ENCODE measurements at places on chromosomes 5 and 9.

GRCh38 chr9:106653213-106653612 lies 209.8 kb upstream of the ZNF462 start:
- DNase-seq: no peak

DNA sequence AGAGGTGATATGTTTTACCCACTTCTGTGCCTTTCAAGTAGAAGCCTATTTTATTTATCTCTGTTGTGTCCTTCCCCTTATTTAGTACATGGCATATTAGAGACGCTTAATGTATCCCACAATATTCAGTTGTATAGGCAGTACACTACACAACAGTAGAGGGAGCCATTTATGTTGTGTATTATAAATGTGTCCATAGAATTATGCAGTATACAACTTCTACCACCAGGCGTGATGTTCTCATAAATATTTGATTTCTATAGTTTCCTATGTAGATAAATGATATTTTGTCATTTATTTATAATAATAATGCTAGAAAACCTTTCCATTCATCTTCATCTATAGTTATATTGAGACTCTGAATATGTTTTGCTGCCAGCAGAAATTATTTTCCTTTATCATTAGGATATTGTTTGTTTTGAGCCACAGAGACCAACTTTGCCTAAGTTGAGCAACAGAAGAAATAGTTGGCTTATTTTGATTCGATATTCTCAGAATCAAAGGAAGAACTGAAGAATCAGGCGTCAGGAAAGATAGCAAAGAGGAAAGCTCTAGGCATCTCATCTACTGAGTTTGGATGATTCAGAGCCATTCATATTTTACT lies 81.7 kb downstream of the ADAMTS19 start:
- no peak for DNase-seq

DNA sequence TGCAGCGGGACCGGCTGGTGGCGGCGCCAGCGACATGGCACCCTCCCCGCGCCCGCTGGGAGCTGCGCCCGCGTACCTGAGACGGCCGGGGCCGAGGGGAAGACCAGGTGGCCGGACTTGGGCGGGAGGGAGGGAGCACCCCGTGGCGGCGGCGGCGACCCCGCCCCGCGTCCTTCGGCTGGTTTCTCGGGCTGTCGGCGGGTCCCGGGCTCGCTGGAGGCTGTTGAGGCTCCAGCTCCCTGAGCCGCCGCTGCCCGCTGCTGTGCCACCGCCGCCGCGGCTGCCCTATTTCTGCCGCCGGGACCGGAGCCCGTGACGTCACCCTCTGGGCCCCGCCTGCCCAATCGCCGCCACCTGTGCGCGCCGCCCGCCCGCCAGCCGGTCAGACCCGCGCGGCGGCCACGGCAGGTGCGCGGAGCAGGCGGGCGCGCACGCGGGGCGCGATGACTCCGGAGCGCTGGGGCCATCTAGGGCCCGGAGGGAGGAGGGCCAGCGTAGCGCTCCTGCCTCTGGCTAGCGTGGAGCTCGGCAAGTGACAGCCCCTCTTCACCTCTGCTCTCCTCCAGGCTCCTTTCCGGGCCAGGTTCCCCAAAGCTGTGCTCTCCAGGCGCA lies at the start of gene FSTL4:
Gene FSTL4 (minus strand): TSS at position 293 of the 612 bp plus-strand sequence.
- DNase-seq: no peak

DNA sequence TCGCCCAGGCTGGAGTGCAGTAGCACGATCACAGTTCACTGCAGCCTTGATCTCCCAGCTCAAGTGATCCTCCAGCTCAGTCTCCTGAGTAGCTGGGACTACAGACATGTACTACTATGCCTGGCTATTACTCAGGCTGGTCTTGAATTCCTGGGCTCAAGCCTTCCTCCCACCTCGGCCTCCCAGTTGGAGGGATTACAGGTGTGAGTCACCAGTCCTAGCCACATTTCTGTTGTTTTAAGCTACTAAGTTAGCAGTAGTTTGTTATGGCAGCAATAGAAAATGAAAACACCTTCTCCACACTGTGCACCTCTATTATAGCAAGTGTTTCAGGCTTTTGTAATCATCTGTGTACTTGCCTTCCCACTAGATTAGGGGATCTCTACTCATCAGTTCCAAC lies 588.9 kb upstream of the TLE4 start:
- DNase-seq: no peak

GRCh38 chr5:124952079-124952478 lies 205.6 kb upstream of the ZNF608 start:
- no peak for DNase-seq

DNA sequence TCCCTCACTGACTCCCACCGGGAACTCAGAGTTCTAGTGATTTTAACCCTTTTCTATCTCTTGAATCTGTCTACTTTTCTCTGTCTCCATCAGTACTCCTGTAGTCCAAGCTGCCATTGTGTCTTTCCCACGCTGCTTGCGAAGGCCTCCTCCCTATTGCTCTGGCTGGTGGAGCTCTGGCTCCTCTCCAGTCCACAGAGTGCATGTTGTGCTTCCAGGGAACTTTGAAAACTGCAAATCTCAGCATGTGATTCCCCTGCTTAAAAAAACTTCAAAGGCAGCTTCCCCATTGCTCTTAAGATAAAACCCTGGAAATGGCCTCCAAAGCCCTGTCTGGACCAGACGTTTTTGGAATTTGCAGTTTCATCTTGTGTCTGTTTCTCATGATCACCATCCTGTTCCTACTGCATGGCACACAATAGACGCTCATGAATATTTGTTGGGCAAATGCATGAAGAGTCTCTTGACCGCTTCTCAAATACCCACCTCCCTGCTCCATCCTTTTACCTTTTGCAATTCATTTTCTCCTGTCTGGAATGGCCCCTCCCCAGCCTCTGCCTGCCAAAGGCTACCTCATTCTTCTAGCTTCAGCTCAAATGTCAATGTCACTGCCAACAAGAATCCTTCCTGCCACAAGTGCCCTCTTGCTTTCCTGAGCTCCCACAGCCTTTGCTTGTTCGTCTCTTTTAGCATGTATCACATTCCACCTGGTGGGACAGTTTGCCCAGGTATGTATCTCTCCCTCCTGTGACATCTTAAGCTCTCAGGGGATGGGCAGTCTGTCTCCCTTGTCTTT lies 293.2 kb downstream of the ARHGAP26 start:
- no peak for DNase-seq

- no peak for DNase-seq
These were observed 14.6 kb downstream of the NDUFA8 start for GRCh38 chr9:122144836-122145591.

GRCh38 chr5:145161391-145161790 lies 673.8 kb downstream of the PRELID2 start:
- no peak for DNase-seq

- no peak for DNase-seq
These were observed 478.6 kb downstream of the CCDC171 start for GRCh38 chr9:16031486-16031885.

GRCh38 chr5:132102101-132102701 lies 28.6 kb downstream of the CSF2 start:
- no peak for DNase-seq

GRCh38 chr5:15621094-15621493 lies 121.1 kb downstream of the FBXL7 start:
- no peak for DNase-seq

- DNase-seq: no peak
These were observed 83.7 kb upstream of the SLC1A3 start for GRCh38 chr5:36522746-36523065.

GRCh38 chr5:78592735-78593386 lies 55.7 kb downstream of the LHFPL2 start:
- DNase-seq: no peak

- no peak for DNase-seq
These were observed 288.2 kb upstream of the MAP3K1 start for GRCh38 chr5:56527174-56527573.

DNA sequence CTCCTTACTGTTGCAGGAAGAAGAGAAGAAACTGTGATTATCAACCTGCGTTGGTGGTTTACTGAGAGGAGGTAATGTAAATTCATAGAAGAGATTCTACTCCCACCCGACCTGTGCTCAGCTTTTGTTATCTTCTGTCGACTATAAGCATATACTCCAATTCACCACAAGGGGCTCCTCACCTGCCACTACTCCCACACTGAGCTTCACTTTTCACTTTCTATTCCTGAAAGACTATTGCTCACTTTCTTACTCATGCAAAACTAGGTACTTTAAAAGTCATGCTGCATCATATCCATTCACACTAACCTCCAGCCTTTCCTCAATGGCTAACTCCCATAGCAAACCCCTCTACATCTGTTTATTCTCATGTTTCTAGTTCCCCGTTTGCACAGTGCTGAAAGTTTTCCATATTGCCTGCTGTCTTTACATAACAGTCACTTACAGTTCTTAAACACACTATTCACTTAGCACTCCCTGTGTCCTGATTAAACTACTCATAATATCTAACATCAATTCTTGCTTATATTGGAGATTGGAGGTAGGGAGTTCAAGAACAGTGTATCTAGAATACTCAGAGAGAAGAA lies 1062.6 kb downstream of the NR2F1-AS1 start:
- no peak for DNase-seq

DNA sequence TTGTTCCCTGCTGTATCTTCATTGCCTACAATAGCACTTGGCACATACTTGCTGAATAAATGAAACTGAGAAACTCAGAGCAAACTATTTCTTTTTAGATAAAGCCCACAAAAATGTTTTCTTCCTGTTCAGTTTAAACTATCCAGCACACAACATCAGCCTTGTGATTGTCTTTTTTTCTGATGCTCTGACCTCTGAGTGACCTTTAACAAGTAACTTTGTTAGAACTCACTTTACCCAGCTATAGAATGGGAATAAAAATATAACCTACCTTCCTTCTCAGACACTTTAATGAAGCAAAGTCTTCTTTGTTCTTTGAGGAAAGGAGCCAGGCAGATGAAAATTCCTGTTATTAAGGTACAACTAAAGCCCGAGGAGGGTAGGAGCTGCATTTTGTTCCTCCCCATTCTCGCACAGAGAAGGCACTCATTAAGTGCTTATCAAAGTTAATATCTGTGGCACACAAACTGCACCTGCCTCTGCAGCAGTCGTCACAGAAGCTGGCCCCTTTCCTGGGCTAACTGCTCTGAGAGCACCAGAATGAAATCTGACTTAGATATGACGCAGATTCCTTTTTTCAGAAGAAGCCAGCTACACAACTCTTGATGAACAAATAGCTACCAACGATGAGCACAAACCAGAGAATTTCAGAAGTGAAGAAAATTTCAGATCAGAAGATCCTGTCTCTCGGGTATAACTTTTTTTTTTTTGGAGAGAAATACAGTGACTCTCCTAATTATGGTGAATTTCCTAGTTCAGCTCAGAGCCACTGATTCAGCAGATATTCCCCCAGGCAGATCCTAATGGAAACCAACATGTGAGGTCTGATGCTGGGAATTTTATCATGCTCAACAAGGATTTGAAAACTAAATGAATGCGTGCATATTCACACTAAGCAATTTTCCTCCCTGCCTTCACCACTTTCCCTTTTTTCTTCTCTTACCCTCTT lies 31.0 kb upstream of the NR3C1 start:
- no peak for DNase-seq

DNA sequence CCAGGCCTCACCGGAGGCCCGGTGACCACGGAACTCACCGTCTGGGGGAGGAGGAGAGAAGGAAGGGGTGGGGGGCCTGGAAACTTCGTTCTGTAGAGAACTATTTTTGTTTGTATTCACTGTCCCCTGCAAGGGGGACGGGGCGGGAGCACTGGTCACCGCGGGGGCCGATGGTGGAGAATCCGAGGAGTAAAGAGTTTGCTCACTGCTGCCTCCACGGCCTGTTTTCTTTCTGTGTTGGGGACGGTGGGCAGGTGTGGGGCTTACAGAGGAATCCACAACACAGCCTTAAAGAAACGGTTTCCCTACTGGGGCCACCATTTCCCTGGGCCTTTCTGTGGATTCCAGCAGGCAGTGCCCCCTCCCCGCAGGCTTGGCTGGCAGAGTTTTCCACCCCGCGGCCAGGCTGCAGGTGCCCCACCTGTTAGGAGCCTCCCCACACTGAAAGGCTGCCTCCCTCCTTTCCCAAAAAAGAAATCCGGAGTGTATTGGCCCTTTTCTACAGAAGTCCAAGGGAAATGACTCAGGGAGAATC lies 80.8 kb downstream of the NTNG2 start:
- no peak for DNase-seq

- DNase-seq: peak; percentile 74
These were observed 136.9 kb downstream of the SIL1 start for GRCh38 chr5:139061274-139061673.

GRCh38 chr5:144230806-144231205 lies 60.1 kb downstream of the KCTD16 start:
- DNase-seq: no peak

GRCh38 chr5:168707716-168708695 lies 128.8 kb upstream of the PANK3 start:
- no peak for DNase-seq

DNA sequence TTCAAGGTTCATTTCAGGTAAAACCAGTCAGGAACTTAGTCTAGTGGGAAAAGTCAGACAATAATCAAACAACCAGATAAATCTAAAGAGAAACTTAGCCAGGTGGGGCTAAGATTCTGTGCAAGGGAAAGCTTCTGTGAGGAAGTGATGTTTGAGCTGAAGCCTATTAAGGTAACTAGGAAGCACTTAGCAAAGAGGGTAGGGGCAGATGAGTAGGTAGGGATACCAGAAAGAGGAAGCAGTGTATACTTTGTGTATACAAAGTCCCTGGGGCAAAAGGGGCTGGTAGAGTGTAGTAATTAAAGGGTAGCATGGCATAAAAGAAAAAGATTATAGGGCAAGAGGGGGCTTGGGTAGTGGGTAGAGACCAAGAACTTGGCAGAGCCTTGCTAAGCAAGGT lies 3.6 kb upstream of the SPATA24 start:
- no peak for DNase-seq

GRCh38 chr5:120073722-120074121 lies 390.4 kb upstream of the PRR16 start:
- no peak for DNase-seq

DNA sequence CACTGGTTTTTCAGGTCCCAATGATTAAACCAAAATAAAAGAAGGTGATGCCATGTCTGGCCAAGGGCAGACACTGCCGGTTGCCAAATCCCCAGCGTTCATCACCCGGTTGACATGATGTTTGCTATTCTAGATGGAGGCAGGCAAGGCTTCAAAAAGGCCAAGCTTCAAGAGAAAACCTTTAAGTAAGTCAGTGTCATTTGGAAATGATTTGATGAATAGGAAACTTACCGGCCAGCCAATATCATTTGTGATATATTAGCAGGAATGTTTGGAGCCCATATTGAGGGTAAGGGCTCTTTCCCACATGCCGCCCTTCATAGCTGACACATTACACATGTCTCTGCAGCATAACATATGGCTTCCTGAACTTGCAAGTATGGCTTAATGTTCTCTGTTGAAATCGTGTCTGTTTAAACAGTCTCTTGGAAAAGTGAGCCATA lies 89.5 kb upstream of the TTC23L start:
- DNase-seq: no peak

DNA sequence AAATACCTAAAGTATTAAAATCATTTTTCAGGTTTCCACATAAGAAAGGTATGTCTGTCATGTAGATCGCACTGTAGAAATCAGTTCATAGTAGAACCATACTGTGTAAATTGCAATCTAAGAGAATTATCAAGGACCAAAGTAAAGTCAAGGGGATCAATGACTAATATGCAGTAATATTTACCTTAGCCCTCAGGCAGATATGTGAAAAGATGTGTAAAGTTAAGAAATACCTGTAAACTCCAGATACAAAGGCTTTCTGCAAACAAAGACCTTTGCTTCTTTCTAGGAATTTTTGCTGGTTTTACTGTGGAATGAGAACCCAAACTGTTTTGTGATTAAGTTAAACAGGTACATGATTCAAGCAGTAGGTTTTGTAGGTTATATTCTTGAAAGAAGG lies 11.6 kb downstream of the POLK start:
- no peak for DNase-seq
